ENCODE measurements at places on chromosomes 12 and 14. TPM values are rescaled to one million over a fixed set of nuclear protein-coding genes. Genes with fewer than 3 reads are reported as not detected.

Gene HOXC4
- total RNA-seq: 0.17 TPM

Gene MVK
- 54.3 TPM for total RNA-seq

Gene CSRP2
- total RNA-seq: 10.8 TPM

Gene RPGRIP1
- not detected for total RNA-seq

Gene RDH5
- total RNA-seq: 58.9 TPM

Gene TTC6
- total RNA-seq: under 0.01 TPM

Gene LBHD2
- total RNA-seq: not detected

Gene PTPN6
- under 0.01 TPM for total RNA-seq

Gene PGF
- total RNA-seq: 14.8 TPM

Gene RD3L
- total RNA-seq: not detected

Gene TPH2
- total RNA-seq: not detected

Gene PPP1R36
- total RNA-seq: not detected

Gene FOXA1
- 0.15 TPM for total RNA-seq

Gene FCF1
- 58.2 TPM for total RNA-seq

Gene DAO
- total RNA-seq: not detected

Gene NOVA1
- 7.9 TPM for total RNA-seq

Gene KRT6A
- total RNA-seq: under 0.01 TPM

Gene GALNT9
- 0.29 TPM for total RNA-seq

Gene MYO1H
- not detected for total RNA-seq

Gene KRT2
- total RNA-seq: not detected

Gene NINJ2
- total RNA-seq: 0.29 TPM

Gene PLCZ1
- not detected for total RNA-seq

Gene KCTD10
- 62.3 TPM for total RNA-seq

Gene MLEC
- total RNA-seq: 137 TPM

Gene SUOX
- 19.0 TPM for total RNA-seq

Gene GPR135
- 4.1 TPM for total RNA-seq

Gene CLECL1
- not detected for total RNA-seq
